M059J (cell line): ENCODE measurements at places on chromosomes 11 and 22. TPM values are rescaled to one million over a fixed set of nuclear protein-coding genes. Genes with fewer than 3 reads are reported as not detected.

The NCAM1 gene
- total RNA-seq, result not detected in 2 replicates

The CCDC87 gene
- total RNA-seq, result 0.17 TPM in 1 of 2 replicates, not detected in the other

The PRAME gene
- total RNA-seq, result not detected in 2 replicates

The ROM1 gene
- total RNA-seq, result 8.1 and 9.0 TPM in 2 replicates

The TREH gene
- total RNA-seq, result not detected in 2 replicates

The HORMAD2 gene
- 0.22 TPM in 1 of 2 replicates, not detected in the other for total RNA-seq

The CNTF gene
- 0.17 and 0.89 TPM in 2 replicates for total RNA-seq

The OR8G1 gene
- total RNA-seq, result not detected in 2 replicates

The KCNQ1 gene
- total RNA-seq, result not detected in 2 replicates

The SCO2 gene
- 1.6 TPM in 1 of 2 replicates, not detected in the other for total RNA-seq

The CYP2D6 gene
- total RNA-seq, result not detected in 2 replicates

The TNNI2 gene
- total RNA-seq, result not detected in 2 replicates

DNA sequence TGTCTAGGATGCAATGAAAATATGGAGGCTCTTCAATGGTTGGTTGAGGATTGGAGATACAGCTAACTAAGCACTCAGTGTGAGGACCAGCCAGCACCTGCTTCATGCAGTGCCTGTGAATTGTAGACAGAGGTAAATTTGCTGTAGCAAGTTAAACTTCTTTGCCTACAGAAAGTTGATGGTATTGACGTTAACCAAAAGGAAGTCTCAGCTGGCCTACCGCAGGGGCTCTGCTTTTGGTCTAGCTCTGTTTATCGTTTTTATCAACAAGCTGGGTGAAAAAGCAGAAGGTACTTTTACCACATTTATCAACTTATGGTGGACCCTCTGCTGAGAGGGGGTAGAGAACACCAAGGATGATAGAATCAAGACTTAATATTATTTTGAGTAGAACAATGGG is 51.6 kb downstream of the GRAMD1B start:
- DNase-seq, result no peak

DNA sequence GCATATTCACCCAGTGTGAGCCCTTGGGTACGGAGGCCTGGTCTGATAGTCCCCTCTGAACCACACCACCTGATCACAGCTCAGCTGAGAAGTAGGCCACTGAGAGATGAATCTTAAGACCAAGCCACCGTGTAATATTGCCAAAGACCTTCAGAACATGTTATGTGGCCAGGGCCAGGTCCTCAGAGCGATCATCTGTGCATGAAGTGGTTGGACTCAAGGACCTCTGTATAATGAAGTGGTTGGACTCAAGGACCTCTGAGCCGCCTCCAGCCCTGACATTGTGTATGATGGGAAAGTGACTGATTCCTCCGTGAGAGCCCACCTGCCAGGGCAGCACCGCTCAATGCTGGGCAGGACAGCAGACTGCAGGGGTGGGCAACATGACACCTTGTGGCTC is 70.2 kb downstream of the TP53I11 start:
- DNase-seq, result no peak

GRCh38 chr11:43632181-43632580 is 48.4 kb upstream of the HSD17B12 start:
- peak; percentile 66 for DNase-seq

- peak; percentile 14 for DNase-seq
Measured at GRCh38 chr11:34719303-34719848, 98.5 kb downstream of the EHF start.

DNA sequence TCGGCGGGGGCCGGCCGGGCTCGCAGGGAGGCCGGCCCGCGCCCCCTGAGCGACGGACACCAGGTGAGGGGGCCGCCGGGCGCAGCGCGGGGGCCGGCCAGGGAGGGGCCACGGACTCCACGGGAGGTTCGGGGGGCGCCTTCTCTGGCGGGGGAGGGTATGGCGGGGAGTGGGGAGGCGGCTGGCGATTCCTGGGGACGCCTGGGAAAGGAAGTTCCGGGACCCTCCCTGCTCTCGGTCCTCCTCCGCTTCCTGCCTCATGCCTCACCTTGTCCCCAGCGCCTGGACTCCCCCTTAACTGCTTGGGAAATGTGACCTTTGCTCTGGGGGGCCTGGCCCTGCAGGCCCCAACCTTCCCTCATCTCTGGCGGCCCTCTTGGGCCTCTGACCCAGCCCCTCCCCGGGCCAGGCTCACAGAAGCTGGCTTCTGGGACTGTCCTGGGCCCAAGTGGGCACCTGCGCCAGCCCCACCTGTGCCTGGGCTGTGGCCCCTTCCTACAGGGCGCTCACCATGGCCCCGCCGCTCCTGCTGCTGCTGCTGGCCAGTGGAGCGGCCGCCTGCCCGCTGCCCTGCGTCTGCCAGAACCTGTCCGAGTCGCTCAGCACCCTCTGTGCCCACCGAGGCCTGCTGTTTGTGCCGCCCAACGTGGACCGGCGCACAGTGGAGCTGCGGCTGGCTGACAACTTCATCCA is 516 bp downstream of the LRFN4 start:
- DNase-seq, result no peak

DNA sequence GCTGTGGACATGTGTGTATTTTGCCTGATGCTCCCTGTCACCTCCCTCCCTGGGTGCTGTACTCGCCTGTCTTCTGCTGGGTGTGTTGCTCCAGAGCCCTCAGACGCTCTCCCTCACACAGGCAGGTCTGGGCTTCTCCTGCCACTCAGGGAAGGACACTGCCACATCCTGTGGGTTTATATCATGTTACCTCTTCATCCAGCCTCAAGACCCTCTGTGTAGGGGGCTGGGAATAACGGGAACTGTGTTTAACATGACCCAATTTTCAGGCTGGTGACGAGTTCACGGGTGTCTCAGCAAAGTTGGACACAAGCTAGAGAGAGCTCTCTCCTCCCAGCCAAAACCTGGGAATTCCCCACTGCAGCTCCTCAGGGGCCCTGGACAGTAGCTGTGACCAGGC is 24.6 kb downstream of the MYBPC3 start:
- DNase-seq, result no peak

DNA sequence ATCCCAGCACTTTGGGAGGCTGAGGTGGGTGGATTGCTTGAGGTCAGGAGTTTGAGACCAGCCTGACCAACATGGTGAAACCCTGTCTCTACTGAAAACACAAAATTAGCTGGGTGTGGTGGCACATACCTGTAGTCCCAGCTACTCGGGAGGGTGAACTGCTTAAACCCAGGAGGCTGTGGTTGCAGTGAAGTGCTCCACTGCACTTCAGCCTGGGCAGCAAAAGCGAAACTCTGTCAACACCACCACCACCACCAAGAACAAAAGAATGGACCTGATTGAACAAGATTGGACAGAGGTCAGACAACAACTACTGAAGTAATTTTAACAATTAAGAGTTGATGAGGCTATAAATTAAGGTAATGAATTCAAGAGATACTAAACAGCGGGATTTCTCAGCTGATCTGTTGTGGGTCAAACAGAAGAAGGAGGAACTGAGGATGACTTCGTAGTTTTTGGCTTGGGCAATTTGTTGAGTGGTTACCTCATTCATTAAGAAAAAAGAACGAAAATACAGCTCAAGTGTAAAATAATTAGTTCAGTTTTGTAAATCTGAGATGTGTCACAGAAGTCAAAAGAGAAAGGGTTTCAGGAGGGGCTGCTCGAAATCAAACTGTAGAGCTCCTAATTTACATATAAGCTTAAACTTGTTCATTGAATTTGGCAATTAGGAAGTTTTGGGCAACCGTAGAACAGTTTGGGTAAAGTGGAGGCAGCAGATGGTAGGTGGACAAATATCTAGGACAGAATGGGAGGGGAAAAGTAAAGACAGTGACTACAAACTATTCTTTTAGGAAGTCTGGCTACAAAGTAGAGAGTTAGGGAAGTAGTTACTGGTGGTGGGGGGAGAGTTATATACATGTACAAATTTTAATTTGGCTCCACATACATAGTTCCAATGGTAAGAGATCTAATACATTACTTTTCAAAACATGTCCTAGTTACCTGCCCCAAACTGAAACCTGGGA is 4.5 kb downstream of the IL18 start:
- DNase-seq, result no peak

DNA sequence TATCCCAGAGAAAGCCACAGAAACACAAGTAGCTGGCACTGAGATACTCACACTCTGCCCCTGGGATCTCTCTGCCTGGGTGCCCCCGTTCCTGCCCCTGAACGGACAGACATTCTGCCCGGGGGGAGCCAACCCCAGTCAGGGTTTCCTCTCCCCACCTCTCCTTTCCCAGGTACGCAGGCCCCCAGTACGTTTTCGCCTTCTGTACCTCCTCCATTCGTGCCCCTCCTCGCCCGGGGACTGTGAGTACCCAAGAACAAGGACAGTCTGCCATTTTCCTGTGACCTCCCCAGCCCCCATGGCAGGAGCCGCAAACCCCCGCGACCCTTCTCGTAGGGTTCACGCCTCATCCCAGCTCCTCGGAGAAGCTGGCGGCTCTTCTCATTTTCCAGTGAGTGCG is 29.1 kb upstream of the ELFN2 start:
- no peak for DNase-seq

GRCh38 chr11:116537121-116537520 is 235.7 kb downstream of the BUD13 start:
- DNase-seq, result no peak

DNA sequence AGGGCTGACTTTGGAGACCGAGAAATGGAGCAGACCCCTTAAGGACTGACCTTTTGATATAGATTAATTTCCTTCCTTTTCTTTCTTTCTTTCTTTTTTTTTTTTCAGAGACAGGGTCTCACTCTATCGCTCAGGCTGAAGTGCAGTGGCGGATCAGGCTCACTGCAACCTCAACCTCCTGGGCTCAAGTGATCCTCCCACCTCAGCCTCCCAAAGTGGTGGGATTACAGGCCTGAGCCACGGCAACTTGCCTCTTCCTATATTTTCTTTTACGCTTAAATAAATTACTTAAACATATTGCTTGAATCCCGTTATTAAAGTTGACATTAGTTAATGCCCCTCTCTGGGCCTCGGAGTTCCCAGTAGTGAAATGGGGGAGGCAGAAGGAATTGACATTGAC is 350 bp upstream of the KCTD14 start:
- no peak for DNase-seq

GRCh38 chr11:27401833-27402316 is 38.9 kb upstream of the CCDC34 start:
- no peak for DNase-seq

DNA sequence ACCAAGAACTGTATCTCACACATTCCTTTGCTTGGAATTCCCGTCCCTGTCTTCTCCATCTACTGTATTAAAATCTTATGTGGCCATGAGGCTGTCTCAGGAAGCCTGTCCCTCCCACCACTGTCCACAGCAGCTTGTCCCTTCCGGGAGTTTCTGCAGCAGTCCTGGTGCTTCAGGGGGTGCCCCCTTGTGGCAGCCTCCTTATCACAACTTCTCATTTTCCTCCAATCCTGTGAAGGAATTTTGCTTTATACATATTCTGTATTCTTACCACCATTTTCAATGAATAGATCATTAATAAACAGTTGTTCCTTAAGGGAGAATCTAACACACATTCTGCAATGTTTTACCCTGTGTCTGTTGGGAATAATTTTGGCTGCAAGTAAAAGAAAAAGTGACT is 220.4 kb upstream of the RAG2 start:
- DNase-seq, result peak; percentile 16

DNA sequence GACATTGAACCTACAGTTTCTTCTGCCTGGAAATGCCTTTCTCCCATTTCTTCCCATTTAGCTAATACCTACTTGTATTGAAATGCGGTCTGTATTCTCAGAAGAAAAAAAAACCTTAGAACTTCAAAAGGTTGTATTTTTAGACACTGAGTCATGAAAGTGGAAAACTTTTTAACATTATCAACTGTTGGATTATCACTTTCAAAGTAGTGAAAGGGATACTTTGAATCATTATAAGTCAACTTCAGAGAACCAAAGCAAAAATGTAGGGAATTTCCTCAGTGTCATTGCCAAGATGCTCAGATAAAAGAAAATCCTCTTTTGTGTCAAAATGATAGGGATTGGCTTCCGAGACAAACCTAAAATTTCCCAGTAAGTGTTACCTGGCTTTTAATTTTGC is 6.6 kb downstream of the HOATZ start:
- peak; percentile 65 for DNase-seq

DNA sequence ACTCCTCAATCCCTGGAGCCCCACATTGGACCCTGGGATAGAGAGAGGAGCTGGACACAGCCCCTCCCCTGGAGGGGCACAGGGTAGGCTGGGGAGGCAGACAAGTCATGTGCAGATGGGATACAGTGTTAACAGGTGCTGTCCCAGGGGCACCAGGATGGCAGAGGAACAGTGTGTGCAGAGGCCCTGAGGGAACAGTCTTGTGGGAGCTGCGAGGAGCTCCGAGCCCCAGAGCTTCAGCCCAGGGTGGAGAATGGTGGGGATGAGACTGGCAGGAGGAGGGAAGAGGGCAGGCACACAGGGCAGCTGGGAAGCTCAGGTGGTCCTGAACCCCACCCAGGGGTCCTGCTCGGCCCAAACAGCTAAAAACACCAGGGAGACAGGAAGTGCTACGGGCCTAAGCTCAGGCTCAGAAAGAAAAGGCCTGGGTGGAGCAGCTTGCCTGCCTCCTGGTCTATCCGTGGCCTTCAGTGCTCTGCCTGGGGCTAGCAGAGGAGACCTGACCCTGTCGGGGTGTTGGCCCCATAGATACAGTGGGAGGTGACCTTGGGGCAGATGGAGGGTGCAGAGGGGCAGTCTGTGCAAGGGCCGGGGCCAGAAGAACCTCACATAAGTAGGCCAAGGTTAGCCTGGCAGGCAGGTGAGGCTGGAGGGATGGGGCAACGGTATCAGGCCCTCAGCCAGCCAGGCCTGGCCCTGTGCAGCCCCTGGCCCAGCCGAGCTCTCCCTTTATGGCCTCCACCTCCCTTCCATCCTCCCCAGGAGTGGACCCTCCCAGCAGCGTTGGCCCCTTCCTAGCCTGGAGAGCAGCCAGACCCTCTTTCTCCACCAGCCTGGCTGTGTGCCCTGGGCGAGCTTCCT is 15.4 kb downstream of the CAPN5 start:
- DNase-seq, result no peak

- DNase-seq, result peak; percentile 9
Measured at GRCh38 chr11:105878510-105878909, 143.5 kb downstream of the MSANTD4 start.

DNA sequence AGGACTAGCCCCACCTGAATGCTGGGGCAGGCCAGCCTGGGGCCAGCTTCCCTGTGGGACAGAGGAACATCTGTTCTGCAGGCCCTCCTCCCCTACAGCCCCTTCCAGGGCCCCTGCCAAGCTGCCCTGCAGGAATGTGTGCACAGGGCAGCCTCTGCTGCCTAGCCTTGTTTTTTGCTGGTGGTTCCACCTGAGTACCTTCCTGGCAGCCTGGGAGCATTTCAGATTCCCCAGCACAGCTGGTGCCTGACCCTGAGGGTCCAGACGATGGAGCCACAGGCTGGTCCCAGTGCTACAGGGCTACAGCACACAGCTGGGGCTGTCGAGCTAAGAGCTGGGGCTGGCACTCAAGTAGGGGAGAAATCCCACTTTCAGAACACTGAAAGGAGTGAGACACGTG is 22.3 kb upstream of the GPR83 start:
- no peak for DNase-seq
